ENCODE measurements at places on chromosomes 2 and 18.

DNA sequence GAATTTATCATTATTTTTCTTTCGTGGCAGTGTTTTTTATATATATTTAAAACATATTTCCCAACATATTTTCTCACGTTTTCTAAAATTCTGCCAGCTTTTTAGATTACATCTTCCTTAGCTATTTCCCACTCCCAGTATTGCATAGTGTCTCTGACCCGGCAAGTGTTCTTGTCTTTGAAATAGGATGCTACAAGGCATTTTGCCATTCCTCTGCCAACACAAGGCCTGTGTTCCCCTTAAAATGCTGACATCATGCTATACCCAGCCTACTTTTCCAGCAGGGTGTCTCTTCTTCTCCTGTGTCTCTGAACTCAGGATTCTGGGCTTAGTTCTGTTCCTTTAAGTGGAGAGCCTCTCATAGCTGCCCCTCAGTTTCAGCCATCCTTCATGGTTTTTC is 115.2 kb downstream of the DIS3L2 start:
- no peak for DNase-seq

DNA sequence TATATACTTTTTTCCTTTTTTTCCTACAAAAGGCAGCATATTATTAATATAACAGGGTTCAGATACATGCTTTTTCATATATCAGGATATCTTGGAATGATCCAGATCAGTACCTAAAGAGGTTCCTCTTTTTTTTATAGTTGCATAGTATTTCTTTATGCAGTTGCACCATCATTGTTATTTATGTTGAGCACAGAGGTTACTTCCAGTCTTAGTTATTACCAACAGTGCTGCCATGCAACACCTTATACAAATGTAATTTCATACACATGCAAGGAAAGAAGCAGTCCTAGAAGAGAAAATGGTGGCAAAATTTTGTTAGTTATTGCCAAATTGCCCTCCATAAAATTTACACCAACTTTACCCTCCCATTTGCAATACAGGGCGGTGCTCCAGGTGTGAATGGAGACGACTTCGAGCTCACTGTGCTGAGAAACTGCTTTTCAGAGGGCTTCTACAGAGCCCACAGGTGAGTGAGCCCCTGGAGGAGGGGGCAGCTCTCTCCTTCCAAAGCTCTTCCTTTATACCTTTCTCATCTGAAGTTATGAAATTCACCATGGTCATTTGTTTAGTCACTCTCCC is 30.0 kb upstream of the KCMF1 start:
- DNase-seq, result no peak

GRCh38 chr2:112829101-112829960 is 7.2 kb downstream of the IL1B start:
- DNase-seq, result no peak

- no peak for DNase-seq
These were observed 18.9 kb downstream of the ATP8B1 start for GRCh38 chr18:57784034-57784800.

- DNase-seq, result no peak
These were observed 8.5 kb downstream of the ESPNL start for GRCh38 chr2:238108423-238109183.

DNA sequence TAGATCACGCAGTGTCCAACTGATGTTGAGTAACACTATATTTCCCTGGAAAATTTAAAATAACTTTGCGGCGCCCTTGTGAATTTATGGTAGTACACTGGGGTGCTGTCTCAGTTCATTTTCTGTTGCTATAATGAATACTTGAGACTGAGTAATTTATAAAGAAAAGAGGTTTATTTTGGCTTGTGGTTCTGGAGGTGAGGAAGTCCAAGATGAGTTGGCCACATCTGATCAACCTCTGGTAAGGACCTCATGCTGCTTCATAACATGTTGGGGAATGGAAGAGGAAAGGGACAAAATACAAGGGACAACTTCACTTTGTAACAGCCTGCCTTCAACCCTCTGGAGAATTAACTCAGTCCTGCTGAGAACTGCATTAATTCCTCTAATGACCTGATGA is 36.4 kb downstream of the ACTR3 start:
- DNase-seq, result no peak

GRCh38 chr18:69383186-69383585 is 17.5 kb upstream of the DOK6 start:
- DNase-seq, result no peak

DNA sequence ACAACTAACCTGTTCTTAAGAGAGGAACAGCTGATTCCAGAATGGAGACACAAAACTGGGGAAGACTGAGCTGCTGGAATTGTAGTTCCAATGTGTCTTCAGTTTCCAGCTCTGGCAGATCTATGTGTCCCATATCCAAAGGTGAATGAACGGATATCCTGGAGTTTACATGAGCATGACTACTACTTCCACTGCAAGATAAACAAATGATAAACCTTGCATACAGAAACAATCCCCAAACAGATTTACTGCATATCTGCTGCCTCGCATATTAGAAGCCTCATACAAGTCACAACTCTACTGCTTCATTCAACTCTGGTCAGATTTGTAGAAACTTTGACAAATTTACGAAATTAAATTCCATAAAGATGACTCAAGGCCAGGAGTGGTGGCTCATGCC is 15.0 kb downstream of the RTTN start:
- no peak for DNase-seq

DNA sequence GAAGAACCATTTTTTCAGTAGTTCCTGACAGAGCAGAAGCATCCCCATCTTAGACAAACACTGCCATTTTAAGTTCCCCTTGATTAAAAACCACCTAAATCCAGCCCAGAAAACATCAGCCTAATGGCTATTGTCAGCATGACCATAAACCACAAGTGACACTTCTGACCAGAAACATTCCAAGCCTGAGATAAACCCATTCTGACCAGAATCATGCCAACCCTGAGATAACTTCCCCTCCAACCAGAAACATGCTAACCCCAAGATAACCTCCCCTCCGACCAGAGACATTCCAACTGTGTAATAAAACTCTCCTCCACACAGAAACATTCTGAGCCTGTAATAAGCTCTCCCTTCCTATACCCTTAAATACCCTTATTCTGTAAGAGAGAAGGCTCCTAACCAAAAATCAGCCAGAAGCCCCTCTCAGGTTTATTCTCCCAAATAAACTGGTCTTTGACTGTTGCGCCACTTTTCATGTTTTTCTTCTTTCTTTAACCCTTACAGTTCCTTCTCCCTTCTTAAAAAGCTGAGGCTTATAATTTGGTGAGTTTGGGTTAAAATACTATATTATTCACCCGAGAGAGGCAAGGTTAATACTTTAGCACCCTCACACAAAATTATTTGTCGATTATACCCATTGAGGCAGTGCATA is 149.7 kb downstream of the HNMT start:
- DNase-seq, result no peak

GRCh38 chr2:237558961-237559641 is 7.3 kb upstream of the PRLH start:
- no peak for DNase-seq

DNA sequence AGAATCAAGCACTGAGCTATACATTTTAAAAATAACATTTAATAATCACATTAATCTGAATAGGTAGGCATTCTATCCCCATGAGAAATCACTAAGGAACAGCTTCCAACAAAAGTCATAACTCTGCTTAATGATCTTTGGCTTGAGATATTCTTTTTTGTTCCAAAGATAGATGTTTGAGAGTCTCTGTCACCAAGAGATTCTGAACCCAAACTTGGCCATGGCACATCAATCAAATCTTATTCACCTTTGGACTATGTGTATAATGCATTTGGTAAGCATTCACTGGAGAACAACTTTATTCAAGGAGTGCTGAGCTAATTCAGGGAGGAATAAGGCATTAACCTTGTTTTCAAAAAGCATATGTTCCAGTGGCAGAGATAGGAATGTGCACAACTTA is 743.3 kb downstream of the SLC4A3 start:
- no peak for DNase-seq

GRCh38 chr2:8176887-8177286 is 505.0 kb upstream of the ID2 start:
- DNase-seq, result no peak

GRCh38 chr2:192090911-192091310 is 103.8 kb downstream of the TMEFF2 start:
- no peak for DNase-seq

GRCh38 chr18:58793361-58793760 is 71.3 kb upstream of the ZNF532 start:
- DNase-seq, result no peak

DNA sequence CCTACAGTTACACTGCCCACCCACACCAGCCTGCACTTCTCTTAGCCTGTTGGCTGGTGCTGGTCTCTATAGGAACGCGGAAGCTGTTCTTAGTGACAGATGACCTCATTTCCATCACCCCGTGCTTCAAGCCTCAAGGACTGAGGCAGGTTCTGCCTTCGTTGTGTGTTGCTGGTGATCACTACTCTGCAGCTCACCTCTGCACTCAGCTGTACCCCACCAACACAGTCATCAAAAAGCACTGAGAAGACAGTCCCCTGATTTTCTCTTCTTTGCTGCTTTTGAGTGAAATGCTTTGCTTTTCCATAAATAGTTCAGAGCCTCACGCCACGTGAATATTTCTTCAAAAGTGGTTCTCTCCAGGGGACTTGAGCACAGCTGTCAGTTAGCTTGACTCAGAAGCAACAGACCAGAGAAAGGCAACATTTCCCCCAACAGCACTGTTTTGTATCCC is 225.7 kb upstream of the CCDC150 start:
- DNase-seq, result peak; percentile 56

DNA sequence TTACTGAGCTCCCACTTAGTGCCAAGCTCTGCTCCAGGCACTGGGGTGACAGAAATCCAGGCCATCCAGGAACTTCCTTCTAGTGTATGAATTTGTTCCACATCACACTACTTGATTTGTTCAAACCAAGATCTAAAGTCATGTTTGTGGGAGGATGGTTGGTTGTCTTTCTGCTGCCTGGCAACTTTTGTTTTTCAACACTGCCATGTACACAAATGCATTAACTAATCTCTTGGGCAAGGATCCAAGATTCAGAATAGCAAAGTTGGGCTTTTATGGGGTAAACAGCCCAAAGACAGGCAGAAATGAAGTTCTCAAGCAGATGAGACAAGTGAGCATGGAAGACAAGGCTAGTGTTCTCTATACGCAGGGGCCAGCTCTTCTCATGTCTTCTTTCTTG is 53.4 kb upstream of the PROKR1 start:
- no peak for DNase-seq

DNA sequence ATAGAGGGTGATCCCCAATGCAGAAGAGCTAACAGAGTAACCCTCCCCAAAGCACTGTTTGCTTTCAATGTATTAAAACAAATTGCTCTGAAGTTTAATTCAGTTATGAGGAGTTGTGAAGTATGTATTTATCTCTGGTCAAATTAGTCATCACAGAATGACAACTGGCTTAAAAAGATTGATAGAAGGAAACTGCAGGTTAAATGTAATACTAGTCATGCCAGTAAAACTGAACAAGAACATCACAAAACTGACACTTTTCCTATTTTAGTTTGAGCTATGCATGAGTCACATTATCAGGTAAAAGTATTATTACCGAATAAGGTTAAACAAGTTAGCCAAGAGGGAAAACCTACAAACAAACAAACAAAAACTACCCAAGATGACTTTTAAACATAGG is 99.0 kb upstream of the ACVR1C start:
- no peak for DNase-seq

GRCh38 chr2:240593703-240594451 is 7.3 kb downstream of the CAPN10 start:
- DNase-seq, result no peak

DNA sequence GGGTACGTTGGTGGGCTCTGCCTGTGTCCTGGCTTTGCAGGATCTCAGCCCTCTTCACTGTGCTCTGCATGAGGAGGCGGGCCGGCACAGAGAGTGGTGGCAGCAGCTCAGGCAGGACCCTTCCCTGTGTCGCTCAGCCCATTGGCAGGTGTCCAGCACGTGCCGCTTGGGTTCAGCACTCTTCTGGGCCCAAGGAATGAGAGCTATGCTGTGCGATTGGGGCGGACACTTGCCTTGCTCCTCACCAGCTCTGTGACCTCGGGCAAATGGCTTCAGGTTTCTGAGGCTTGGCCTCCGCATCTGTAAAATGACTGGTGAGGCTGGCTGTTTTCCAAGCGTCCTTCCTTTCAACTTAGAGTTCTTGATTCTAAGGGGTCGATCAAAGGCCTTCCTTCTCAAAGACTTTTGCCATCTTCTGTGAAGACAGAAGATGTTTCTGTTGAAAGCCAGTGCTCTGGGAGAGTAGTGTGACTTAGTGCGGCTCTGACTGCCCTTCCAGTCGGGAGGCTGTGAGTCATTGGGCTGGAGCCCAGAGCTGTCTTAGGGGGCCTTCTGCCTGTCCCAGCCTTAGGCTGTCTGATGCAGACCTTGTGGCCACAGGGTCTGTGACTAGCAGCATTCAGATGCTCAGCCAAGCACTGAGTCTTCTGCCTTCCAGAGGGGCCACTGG is 35.6 kb downstream of the GLI2 start:
- DNase-seq, result no peak

DNA sequence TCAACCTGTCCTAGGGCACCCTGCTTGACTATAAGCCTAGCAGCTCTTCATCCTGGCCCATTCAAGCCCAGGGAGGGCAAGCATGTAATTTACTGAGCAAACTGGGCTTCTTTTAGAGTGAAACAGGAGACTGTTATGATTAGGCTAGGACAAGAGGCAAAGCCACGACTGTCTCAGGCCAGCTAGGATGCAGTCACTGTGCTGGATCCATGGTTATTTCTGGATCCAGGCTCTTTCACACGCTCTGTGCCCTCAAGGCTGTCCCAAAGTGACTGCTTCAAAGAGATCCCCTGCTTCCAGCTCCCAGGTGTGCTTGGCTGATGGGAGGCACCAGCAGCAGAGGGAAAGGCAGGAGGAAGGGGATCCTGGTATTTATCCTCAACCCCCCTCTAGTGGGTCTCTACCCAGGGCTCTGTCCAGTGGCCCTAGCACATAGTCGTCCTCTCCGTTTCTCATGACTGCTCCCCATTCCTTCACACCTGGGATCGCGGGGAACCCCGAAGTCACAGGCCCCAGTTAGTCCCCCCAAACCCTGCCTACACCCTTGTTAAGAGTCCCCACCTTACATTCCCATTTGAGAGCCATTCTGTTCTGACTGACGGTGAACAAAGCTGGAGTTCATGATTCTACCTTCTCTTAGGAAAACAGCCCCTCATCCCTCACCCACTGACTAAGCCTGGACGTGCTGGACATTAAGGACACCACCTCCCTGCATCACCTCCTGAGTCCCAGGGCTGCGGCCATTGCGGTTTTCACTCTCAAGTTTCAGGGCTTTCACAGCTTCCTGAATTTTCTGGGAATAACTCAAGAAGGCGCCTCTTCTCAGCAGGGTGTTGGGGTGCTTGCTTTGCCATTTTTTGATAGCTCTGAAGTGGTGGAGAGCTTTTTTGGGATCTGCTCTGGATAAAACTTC is 63.2 kb downstream of the POLR1A start:
- DNase-seq, result no peak

DNA sequence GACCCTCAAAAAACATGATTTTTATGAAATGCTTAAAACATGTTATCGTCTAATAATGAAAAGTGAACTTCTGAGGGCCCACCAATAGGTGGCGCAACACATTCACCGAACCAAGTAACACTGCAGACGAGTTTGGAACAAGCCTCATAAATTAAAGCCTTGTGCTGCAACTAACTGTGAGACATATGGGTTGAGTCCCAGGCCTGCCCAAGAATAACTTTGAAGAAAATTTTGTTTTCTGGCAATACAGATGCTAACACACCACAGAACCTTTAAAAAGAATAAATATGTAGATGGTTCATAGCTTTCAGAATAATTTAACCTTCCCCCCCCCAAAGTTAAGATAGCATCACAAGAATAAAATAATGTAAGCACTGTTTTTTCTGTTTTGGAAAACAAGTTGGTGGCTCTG is 285.9 kb downstream of the RNF144A start:
- peak; percentile 45 for DNase-seq
